ENCODE measurements at places on chromosomes 12 and 14. TPM values are rescaled to one million over a fixed set of nuclear protein-coding genes. Genes with fewer than 3 reads are reported as not detected.

DNA sequence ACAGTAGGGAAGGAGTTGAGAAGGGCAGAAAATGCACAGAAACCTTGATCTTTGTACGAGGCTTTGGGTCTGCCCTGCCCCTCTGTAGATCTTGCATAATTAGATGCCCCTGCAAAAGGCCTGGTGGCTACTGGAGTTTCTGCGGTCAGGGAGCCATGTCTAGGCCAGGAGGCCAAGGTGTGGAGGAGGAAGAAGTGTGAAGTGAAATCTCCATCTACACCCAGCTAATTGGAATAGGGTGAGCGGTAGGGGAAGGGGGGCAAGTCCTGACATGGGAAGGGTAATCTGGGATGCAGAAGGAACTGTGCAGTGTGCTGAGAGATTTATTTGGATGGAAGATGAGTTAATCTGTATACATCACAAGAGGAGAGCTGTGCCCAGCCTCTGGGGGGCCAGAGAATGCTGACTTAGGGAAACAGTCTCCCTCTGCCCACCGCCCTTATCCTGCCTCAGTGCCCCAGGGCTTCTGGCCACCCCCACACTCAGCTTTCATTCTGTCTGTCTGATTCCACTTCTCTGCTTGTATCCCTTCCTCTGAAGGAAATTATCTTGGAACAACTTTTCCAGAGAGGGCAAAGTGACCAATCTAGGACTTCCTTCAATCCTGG, 5.4 kb downstream of the CYP27B1 start:
- DNase-seq, result no peak

RAD9B gene
- 0.54 TPM for total RNA-seq

PAX9 gene
- total RNA-seq, result 0.28 TPM

- no peak for DNase-seq
Measured at GRCh38 chr12:62930546-62931425, 4.2 kb downstream of the PPM1H start.

FSCB gene
- not detected for total RNA-seq

KIF5A gene
- total RNA-seq, result 2.6 TPM

DNA sequence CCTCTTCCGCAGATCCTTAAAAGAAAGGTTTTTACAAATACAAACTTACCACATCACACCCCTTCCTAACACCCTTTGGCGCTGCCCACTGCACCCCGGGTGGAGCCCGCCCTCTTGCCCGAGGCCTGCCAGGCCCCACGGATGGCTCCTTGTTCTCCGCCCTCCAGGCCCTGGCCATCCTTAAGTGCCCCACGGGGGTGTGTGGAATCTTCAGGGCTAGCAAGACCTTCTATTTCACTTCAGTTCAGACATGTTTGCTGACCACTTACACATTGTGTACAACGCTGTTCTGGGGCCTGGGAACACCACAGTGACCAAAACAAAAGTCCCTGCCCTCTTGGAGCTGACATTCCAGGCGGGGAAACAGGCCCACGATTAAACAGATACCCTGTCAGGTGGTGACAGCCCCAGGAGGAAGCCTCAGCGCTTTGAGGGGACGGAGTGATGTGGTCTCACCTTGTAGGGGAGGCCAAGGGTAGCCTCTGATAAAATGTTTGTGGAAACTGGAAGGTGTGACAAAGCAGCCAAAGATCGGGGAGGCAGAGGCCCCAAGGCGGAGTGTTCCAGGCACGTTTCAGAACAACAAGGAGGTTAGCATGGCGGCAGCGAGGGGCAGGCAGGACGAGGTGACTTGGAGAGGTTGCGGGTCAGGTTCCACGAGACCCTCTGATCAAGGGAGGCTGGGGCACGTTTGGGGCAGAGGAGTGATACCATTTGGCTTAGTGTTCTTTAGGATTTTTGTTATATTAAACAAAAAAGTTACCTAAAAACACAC, 27.0 kb downstream of the TPCN1 start:
- peak; percentile 90 for DNase-seq

DNA sequence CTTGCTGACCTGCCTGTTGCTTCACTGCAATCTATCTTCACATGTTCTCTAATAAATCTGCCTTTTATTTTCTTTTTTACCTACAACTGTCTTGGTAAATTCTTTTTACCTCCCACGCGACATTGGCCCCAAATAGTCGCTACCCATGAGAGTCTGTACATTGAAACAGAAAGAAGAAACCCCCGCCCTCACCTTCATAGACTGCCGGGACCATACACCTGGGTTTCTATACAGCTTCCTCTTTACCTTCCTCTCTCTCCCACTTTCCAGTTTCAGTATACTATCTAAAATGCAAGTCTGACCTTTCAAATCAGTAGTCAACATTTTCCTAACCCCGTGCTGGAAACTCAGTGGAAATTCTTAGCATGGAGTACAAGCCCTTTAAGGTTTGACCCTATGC, 4.8 kb downstream of the SLC8A3 start:
- no peak for DNase-seq

- DNase-seq, result no peak
Measured at GRCh38 chr12:96045566-96045965, 10.2 kb upstream of the LTA4H start.

PYGL gene
- 97.7 TPM for total RNA-seq

GRCh38 chr12:130920723-130921381, 32.9 kb upstream of the ADGRD1 start:
- DNase-seq, result no peak

CLEC6A gene
- not detected for total RNA-seq

STAC3 gene
- total RNA-seq, result 1.1 TPM

HOXC10 gene
- not detected for total RNA-seq

DNA sequence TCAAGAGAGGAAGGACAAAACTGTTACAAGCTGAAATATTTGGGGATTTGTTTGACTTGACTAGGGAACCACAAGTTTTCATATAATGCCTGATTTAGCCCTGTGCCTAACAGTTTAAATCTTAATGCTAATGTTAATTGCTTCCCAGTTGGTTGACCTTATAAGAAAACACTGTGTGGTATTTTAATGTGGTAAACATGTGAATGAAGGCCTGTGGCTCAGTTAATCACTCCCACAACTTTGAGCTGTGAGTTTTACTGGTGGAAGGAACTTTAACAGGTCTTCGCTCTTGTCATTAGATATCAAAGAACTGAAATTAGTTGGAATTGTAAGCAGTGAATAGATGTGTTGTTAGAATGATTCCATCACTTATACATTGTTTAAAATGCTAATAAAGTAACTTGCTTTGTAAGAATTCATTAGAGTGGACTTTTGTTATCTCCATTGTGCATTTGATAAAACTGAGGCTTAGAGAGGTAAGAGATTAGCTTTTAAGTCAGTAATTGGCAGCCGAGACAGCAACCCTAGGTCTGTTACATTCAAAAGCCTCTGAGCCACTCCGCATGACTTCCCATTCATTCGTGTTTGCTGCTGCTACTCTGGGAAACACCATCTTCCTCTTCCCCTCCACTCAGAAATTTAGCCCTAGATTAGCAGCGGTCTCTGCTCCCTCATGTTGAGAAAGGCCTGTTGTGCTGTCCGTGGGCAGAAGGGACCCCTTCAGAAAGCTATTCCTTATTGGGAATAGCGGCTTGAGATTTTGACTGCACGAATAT, 1.0 kb upstream of the TBK1 start:
- no peak for DNase-seq

GRCh38 chr12:109157986-109158385, 41.6 kb downstream of the ACACB start:
- DNase-seq, result no peak

GRCh38 chr14:65487783-65488494, 75.4 kb downstream of the FUT8 start:
- no peak for DNase-seq

GRCh38 chr12:12331244-12331771, 18.7 kb downstream of the MANSC1 start:
- no peak for DNase-seq

DNA sequence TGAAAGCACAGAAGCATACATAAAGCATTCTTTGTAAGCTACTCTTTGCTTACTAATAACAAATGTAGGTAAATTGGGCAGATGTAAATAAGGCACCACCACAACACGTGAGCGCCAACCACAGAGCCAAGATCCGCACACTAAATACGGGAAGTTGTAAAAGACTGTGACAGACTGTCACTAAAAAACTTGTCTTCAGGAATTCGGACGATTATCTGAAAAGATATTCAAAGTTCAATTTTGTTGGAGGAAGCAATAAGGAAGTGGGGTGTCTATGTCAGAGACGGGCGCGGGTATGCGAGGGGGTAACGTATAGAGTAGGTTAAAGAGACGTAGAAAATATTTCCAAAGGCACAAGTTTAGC, 1.5 kb upstream of the HSP90B1 start:
- DNase-seq, result no peak

DNA sequence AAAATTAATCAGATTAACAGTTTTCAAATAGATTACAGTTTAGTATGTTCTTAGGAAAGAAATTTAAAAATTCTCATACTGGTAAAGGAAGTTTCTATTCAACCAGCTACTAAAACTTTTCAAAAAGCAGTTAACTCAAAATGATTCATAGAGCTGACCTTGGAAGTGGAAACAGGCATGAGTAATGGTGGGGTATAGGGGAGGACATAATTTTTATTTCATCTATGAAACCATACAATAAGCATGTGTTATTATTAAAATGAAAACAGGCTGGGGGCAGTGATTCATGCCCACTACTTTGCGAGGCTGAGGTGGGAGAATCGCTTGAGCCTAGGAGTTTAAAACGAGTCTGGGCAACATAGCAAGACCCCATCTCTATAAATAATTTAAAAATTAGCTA, 73.0 kb downstream of the DNAI7 start:
- no peak for DNase-seq

GRCh38 chr12:55933799-55934742, 3.1 kb downstream of the DGKA start:
- DNase-seq, result no peak

GRCh38 chr14:93991649-93992048, 5.5 kb upstream of the CCDC197 start:
- DNase-seq, result no peak

SYT1 gene
- total RNA-seq, result 2.1 TPM

SERPINA5 gene
- 0.50 TPM for total RNA-seq

GUCY2C gene
- total RNA-seq, result not detected

DNA sequence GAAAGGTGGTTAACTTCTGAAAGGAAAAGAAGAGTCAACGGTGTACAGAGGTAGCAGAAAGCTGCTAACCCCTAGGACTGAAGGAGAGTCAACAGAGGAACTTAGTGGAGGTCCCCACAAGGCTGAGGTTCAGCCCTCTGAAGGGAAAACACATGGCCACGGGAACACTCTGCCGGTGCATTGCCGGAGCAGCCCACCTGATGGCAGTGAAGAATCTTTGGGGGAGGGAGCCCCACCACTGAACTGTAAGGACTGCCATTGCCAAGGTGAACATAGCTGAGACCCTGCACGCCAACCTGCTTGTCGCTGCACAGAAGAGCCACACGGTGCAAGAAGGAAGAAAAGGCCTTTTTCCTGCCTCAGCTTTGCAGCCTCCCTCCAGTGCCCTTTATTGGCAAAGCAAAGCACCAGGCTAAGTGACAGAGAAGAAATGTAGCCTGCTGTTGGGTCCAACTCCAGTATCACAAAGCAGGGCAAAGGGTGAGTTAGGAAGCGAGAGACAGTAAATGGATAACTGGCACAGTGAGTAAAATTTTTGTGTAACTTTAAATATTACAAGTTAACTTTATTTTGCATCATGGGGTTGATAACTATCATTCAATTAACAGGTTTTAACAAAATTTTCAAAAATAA, 76.9 kb downstream of the LIN52 start:
- no peak for DNase-seq

PLEKHD1 gene
- total RNA-seq, result 0.08 TPM

GRCh38 chr12:25829192-25829591, 129.3 kb upstream of the RASSF8 start:
- DNase-seq, result no peak

DNA sequence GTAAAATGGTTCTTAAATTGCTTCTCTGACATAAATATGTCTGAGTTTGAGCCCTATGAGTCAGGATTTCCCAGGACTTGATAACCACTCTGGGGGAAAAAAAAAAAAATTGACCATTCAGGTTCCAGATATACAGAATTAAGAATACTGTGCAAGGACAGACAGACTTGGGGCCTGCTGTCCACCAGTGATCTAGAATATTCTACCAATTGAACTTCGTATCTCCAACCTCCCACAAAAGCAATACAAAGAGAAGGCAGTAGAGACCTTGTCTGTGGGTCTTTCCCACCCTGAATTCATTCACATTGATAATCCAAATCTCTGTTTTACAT, 4.1 kb downstream of the SINHCAF start:
- DNase-seq, result no peak

- no peak for DNase-seq
Measured at GRCh38 chr12:9711664-9712063, 21.2 kb downstream of the CLECL1 start.

KRT79 gene
- 0.31 TPM for total RNA-seq

- no peak for DNase-seq
Measured at GRCh38 chr12:122874081-122874480, 21.8 kb downstream of the VPS37B start.

GRCh38 chr14:81453166-81453766, 53.1 kb upstream of the STON2 start:
- no peak for DNase-seq

KRT73 gene
- not detected for total RNA-seq

DNA sequence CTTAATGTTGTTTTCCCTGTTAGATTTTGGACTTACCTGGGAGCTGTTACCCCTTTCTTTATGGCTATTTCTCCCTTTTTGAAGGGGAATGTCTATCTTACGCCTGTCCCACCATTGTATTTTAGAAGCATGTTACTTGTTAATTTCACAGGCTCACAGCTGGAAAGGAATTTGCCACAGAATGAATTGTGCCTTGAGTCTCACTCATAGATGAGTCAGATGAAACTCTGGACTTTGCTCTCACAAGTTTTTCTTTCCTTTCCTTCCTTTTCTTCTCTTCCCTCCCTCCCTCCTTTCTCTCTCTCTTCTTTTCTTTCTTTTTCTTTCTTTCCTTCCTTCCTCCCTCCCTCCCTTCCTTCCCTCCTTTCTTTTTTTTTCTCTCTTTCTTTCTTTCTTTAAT, 9.3 kb upstream of the ATF7IP start:
- DNase-seq, result no peak

LRP1 gene
- 463 TPM for total RNA-seq

HOXC5 gene
- not detected for total RNA-seq

PTPRO gene
- total RNA-seq, result 3.9 TPM

DNA sequence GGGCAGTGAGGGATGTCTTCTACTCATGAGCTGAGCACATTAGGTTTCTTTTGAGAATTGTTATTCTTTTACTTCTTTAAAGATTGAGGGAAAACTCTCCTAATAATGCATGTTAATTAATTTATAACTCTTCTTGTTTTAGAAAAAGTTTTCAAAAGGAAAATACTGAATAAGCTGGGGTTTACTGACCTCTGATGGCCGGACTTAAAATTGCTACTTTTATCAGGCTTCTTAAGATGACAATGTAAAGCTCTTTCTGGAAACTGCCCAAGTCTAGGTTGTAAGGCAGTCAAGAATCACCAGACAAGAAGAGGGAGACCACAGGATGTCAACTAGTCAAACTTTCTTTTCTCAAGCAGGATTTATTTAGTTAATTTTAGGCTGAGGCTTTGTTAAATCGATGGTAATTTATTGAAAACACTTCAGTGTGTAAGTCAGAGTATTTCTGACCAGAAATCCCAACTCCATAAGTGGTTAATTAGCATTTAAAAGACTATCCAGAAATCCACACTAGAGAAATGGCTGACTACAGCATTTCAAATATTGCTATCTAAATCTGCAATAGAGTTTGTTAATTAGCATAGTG, 82.1 kb downstream of the AVPR1A start:
- no peak for DNase-seq

GRCh38 chr14:29906256-29906870, 21.3 kb downstream of the PRKD1 start:
- DNase-seq, result no peak

FNTB gene
- 20.8 TPM for total RNA-seq

Measured in chondrocyte (in vitro differentiated cells).